ENCODE measurements at places on chromosomes 5 and 9.

- no peak for DNase-seq
Observed at GRCh38 chr5:52988335-52989024, 672 bp upstream of the ITGA2 start.

GRCh38 chr9:22170990-22171670 is 162.0 kb upstream of the CDKN2B start:
- DNase-seq: no peak

- DNase-seq: peak; percentile 30
Observed at GRCh38 chr5:133926489-133927299, 41.7 kb downstream of the C5orf15 start.

DNA sequence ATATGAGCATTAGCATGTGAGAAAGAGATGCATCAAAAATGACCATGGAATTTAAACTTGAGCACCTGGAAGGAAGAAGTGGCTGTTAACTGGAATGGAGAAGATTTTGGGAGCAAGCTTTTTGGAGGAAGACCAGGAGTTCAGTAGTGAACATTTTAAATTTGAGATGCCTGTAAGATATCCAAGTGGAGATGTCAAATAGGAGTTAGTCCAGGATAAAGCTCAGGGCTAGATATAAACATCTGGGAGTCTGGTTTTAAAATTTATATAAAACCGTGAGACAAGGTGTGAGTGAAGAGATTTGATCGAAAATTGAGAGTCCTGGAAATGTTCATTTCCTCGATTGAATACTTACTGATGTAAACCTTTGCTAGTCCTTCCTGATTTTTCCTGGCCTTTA is 217.5 kb downstream of the ZSWIM6 start:
- DNase-seq: no peak

GRCh38 chr5:126143622-126144021 is 279.6 kb upstream of the GRAMD2B start:
- no peak for DNase-seq

- no peak for DNase-seq
Observed at GRCh38 chr5:18159331-18159730, 525.1 kb downstream of the TAF11L14 start.

DNA sequence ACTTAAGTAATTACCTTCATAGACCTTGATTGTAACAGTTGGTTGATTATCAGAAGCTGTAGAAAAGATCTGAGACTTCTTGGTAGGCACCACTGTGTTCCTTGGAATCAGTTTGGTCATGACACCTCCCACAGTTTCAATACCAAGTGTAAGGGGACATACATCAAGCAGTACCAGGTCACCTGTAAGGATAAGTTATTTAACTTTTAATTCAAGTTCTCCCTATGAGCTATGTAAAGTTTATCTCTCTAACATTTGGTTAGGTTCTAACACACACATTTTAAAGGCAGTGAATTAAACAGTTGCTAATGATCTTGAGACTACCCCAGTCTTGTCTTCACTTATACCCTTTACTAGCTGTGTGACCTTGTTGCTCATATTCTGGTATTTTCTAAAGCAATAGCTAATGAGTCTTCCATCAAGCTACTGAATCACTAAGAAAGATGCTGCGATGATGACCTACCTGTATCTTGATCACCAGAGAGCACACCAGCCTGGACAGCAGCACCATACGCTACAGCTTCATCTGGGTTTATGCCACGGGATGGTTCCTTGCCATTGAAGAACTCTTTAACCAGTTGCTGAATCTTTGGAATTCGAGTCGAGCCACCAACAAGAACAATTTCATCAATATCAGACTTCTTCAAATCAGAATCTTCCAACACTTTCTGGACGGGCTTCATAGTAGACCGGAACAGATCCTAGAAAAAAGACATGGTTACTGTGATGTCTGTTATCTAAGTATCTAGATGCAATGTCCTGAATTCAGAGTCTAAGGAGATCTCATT is 2.8 kb downstream of the HSPA5 start:
- no peak for DNase-seq

DNA sequence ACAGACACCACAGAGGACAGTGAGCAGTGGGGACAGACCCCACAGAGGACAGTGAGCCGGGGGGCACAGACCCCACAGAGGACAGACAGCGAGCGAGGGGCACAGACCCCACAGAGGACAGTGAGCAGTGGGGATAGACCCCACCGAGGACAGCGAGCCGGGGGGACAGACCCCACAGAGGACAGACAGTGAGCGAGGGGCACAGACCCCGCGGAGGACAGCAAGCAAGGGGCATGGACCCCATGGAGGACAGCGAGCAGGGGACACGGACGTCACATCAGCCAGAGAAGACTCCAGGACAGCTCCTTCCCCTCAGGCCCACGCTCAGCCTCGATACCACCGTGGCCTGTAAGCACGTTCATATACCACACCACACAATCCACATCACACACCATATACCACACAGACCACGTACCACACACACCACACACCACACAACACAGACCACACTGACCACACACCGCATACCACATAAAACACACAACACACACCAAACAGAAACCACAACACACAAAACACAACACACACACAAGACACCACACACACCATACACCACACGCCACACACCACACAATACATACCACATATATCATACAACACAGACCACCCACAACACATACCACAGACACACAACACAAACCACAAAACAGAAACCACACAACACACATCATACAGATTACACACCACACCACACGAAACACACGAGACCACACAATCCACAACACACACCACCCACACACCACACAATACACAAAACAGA is 5.2 kb upstream of the ZDHHC11 start:
- DNase-seq: no peak

GRCh38 chr9:136058084-136058483 is 37.0 kb downstream of the NACC2 start:
- no peak for DNase-seq

DNA sequence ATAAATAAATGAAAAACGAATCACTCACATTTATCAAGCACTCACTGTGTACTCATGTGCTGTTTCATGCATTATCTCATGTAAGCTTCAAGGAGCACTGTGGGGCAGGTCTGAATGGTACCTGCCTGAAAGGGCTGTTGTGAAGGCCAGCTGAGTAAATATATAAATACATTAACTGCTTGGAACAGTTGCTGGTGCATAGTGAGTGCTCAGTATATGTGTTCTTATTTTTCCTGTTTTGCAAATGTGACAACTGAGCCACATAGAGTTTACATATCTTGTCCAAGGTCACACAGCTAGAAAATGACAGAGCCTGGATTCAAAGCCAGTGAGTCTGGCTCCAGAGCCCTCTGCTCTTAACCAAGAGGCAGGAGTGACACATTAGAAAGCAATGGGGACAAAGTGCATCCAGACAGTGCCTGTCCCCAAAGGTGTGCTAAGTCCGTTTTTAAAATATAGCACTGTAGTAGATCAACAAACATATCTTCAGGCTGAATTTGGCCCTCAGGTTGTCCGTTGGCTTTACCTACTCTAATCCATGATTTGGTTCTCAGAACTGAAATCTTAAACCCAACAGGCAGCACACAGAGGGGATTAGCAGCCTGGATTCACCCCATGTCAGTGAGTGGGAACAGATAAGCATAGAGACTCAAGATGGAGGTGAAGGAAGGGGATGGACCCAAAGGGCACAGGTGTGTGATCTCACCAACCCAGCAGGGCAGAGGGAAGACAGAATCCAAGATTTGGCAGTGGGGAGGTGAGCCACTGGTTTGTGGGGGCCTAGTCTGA is 70.8 kb downstream of the WWC1 start:
- DNase-seq: peak; percentile 94

GRCh38 chr5:131635684-131636572 is 899 bp upstream of the RAPGEF6 start:
- peak; percentile 52 for DNase-seq

DNA sequence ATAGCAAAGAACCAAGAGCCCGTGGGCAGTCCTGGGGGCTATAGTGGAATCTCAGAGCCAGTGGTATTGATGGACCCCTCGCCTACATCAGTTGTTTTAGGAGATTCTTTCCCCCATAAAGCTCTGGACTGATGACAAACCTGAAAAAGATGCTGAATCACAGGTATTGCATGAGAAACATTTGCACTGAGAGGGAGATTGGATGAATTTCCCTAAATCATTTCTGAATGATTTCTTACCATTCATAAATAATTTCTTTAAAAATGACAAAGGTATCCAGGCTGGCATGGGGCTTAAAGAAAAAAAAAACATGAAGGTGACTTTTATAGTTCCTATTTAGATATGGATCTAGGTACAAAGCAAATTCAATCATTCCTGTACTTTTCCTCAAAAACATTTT is 54.0 kb upstream of the SLIT3 start:
- DNase-seq: no peak

DNA sequence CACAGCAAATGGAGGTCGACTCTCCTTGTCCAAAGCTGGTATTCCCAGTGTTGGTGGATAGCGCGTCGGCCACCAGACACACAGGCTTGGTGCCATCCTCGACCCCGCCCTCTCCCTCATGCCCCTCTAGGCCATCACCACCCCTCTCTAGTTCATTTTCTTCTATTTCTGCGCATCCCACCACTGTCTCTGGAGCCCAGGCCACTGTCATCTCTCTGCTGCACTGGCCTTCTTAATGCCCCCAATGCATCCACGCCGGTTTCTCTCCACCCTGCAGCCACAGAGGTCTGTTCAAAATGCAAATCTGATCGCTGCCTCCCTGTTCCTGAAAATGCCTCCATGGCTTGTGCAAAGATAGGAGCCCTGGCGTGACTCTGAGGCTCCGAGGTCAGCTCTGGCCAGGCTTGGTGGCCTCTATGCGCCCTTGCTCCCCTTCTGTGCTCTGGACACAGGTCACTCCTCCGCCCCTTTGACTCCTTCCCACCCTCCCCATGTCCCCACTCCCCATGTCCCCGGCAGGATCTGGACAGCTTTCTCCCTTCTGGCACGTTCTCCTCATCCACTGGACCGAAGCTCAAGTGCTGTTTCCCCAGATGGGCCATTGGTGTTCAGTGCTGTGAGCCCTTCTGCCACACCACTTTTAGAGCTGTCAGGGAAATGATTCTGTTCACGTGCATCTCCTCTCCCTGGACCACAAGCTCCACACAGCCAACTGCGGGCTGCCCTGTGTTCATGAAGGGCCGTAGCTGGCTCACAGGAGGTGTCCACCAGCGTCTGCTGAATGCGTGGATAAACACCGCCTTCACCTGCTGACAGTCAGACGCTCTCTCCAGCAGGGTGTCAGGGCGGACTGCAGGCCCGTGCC is 59.5 kb upstream of the RNF130 start:
- DNase-seq: no peak

GRCh38 chr5:181043285-181044092 is 3.4 kb downstream of the BTNL9 start:
- no peak for DNase-seq

GRCh38 chr5:145118127-145118526 is 717.0 kb downstream of the PRELID2 start:
- no peak for DNase-seq

DNA sequence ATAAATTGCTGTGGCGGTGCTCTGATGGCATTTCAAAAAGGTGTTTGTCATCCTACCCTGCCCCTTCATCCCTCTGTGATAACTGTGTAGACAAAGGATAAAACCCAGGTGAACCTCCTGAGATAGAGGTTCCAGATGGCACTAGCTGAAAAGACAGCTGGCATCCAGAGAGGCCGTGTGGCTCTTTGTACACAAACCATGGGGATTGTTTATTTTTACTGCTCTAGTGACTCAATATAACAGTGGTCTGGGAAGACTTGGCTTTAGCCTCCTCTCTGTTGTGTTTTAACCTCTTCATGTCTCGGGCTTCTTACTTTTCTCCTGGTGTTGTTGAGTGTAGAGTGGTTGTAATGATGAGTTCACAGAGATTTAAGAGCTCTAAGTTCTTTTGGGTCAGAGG is 48.8 kb downstream of the SH3GL2 start:
- DNase-seq: peak; percentile 96

- peak; percentile 23 for DNase-seq
Observed at GRCh38 chr5:139183502-139183901, 14.7 kb downstream of the SIL1 start.

DNA sequence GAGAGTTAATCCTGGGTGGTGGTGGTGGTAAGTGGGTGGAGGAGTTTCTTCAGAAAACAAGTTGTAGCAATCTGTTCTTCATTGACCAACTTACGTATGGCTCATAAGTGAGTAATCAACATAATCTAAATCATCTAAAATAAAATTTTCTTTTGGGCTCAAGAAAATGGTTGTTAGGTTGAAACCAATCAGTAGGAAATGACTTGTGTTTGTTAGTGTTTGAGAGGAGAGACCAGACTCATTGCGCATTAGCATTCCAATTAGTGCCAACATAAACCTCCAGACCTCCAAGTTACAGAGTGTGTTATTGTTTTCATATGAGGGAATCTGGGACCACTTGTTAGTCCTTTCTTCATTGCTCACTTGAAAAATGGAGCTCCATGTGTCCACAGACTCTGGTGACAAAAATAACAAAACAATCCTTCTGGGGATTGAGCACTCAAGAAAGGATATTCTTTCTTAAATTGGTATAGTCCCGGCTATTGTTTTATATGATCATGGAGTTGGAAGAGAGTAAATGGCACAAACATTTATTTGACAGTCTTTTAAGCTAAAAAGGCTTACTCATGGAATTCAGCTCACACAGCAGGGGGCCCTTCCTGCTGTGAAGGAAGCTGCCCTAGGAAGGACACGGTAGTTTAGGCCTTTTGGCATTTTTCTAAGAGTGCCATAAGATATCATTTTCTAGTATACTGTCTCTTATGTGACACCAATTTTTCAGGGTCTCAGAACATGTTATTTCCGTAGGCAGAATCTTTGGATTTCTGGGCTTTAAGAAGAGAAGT is 441.1 kb downstream of the EBF1 start:
- DNase-seq: no peak

GRCh38 chr9:116100711-116101121 is 52.9 kb upstream of the PAPPA start:
- DNase-seq: no peak

DNA sequence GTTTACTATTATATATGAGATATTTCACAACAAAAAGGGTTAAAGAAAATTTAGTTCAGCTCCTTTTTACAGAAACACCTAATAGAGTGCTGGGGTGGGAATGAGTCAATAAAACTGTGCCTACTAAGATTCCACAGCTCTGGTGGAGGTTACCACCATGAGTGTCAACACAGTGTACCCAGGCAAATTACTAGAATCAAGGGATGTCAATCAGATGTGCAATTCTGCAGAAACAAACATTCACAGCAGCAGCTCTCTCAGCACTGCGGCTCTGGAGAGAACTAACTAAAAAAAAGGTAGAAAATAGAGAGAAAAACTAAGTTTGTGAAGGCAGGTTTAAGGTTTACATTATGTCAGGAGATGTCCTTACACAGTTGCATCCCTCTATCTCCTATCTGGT is 1313.0 kb downstream of the MAT2B start:
- DNase-seq: no peak

DNA sequence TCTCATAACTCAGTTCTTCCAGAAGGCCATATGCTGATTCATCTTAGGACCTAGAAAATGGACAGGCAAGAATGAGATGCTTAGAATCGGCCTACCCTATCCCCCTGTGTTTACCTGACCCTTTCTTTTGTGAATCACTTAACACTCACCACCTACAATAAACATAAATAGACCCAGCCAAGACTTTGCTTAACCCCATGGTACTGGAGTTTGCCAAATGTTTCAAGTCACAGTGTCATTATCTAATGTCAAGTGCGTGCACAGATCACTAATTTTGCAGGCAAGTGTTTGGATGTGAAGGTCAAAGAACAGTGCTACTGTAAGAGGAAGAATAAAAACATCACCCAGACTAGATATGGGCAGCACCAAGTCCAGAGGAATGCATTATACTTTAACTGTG is 77.5 kb downstream of the GLIS3 start:
- no peak for DNase-seq

GRCh38 chr5:88172847-88173758 is 95.5 kb downstream of the TMEM161B start:
- DNase-seq: no peak

Data from NCI-H345 (cell line).